ENCODE measurements at places on chromosomes 7 and 10.

GRCh38 chr7:115136796-115137443 lies 215.0 kb downstream of the MDFIC start:
- no peak for DNase-seq

- no peak for DNase-seq
Measured at GRCh38 chr10:576130-576465, 113.4 kb downstream of the DIP2C start.

- DNase-seq, result no peak
Measured at GRCh38 chr7:36598054-36598674, 126.1 kb downstream of the AOAH start.

DNA sequence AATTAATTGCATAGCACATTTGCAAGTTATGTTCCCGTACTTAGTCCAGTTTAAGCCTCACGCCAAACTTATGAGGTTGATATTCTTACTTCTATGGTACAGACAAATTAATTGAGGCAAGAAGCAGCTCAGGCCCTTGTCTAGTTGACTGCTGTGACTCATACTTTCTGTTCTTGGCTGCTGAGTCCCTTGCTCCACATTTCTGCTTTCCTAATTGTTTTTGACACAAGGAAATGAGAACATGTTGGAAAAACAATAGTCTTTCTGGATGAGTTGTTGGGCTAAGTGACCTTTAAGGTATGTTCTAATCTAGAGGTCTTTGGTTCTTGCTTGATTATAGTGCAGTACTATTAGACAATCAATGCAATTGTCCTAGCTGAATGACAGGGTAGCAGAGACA lies 331.8 kb downstream of the NRG3 start:
- no peak for DNase-seq

GRCh38 chr7:142010952-142011548 lies 15.4 kb downstream of the MGAM start:
- no peak for DNase-seq

- DNase-seq, result no peak
Measured at GRCh38 chr7:148210804-148211325, 379.7 kb upstream of the C7orf33 start.

DNA sequence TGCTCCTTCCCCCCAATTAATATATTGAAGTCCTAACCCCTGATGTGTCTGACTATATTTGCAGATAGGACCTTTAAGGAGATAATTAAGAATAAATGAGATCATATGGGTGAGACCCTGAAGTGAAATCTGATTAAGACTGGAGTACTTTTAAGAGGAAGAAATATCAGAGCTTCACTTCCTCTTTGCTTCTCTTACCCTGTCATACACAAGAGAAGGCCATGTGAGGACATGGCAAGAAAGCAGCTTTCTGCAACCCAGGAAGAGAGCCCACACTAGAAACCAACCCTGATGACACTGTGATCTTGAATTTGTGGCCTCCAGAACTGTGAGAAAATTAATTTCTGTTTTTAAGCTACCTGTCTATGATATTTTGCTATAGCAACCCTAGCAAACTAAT lies 44.2 kb downstream of the JMJD1C start:
- DNase-seq, result no peak

DNA sequence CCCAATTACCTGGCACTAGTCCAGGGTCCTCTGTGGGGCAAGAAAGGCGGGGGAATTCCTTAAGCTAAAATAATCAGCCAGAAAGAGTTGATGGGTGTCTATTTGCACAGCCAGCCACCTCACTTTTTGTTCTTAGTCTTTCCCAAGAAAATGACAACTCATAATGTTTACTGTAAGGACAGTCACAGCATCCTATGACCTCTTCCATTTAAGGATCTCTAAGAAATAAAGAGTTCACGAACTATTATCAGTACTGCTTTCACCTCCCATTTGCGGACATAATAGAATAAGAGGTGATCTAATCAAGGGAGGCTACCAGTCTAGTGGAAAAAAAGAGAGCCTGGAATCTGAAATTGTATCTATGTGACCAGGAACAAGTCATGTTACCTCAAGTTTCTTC lies 72.4 kb upstream of the LRRC17 start:
- DNase-seq, result no peak

DNA sequence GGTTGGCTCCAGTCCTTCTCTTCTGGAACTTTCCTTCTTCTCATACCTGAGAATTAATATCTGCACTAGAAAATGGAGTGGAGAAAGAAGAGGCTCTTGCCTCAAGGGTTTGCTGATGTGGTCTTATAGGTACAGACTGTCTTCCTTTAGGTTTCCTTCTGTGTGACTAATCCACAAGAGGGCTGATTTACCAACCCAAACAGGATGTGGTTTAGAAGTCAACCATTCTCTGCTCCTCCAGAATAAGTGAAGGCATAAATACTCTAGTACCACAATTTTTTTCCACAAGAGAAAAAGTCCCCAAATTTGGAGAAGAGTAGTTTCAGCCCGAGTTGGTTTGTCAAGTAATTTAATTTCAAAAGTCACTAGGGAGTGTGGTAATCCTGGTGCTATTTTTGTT lies 85.8 kb downstream of the NRP1 start:
- DNase-seq, result no peak

DNA sequence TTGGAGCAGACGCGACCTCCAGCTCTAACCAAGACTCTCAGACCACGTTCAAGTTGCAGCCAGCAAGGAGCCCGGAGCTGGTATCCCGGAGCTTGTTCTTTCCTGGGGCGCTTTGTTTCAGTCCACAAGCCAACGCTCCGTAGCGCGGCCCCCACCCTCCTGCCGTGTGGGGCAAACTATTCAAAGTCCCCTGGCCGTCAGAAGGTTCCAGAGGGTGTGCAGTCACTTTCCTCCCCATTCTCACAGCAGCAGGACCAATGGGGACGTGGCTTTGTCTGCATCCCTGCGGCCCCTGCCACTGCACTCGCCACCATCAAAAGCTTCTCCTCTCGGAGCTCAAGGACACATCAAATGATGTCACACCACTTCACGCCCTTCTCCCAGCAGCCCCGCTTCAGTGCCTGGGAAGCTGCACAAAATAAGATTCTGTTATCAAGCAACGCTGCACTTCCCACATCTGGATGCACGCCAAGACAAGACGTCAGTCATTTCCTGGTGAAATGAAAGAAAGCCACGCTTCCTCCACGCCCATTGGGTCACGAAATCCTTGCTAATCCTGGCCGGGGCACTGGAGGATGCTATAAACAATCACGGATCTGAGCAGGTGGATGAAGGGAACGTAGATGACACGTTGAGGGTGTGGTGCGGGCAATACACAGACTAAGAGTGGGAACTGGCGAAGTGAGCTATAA lies 348.2 kb downstream of the PTPRN2 start:
- DNase-seq, result no peak

- no peak for DNase-seq
Measured at GRCh38 chr7:77537778-77538280, 734 bp downstream of the PTPN12 start.

- DNase-seq, result peak; percentile 28
Measured at GRCh38 chr7:151115121-151115835, 29.0 kb downstream of the AGAP3 start.

DNA sequence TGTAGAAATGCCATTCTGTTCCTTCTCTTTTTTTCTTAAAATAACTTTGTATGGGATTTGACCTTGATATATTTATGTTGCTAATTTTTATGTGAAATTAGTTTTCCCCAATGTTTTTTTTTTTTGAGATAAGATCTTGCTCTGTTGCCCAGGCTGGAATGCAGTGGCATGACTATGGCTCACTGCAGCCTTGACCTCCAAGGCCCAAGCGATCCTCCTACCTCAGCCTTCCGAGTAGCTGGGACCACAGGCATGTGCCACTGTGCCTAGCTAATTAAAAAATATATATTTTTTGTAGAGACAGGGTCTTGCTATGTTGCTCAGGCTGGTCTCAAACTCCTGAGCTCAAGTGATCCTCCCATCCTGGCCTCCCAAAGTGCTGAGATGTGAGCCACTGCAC lies 16.0 kb downstream of the VPS26A start:
- no peak for DNase-seq
